ENCODE measurements at places on chromosomes 16 and 17.

GRCh38 chr17:39676198-39676819 is 8.1 kb downstream of the PNMT start:
- peak overlapping the region; percentile 21 for H3K4me3 ChIP-seq
- H3K27me3 ChIP-seq, result no peaks in the 10 kb centered on the region
- H3K4me1 ChIP-seq, result peaks cover 65% of the 10 kb centered on the region
- peak overlapping the region; percentile 18 for H3K27ac ChIP-seq
- DNase-seq, result no peak

GRCh38 chr17:4782652-4783051 is 3.5 kb downstream of the VMO1 start:
- DNase-seq, result no peak
- peaks cover 7% of the 10 kb centered on the region for H3K4me1 ChIP-seq
- H3K4me3 ChIP-seq, result no peak overlapping the region
- no peak overlapping the region for H3K27ac ChIP-seq
- peaks cover 21% of the 10 kb centered on the region for H3K27me3 ChIP-seq

DNA sequence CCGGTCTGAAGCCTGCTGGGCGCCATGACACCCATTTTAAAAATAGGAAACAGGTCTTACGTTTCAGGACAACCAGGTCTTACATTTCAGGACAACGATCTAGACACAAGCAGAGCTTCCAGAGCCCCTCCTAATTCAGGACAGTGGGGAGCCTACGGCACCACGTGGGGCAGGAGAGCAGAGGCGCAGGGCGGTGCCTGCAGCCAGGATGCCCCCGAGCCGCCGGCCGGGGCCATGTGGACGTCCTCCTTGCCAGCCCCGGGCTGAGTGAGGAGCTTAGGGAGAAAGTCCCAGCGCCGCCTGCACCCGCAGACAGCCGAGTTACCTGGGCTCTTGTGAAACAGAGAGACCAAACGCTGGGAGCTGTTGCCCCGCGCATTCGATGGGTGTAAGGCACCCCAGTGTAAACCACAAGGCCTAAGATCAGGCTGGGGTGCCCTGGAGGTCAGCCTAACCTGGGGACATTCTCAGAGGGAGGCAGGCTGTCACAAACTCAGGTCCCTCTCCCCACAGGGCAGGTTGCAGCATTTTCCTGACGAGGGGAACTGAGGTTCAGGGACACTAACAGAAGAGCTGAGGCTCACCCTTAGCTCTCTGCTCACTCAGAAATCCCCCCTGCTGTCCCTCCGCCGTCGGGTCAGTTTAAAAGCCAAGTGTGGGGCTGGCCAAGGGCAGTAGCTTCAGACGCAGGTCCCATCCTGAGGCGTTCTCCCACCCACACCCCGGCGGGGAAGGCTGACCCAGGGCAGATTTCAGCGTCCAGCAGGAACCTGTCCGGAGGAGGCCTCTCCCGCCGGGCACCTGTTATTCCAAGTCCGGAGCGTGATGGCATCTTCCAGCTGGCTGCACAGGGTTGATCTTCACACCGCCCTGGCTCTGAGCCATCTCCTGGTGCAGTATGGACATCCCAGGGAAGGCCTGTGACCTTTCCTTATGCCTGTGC is 1.8 kb upstream of the NOTUM start:
- H3K27ac ChIP-seq, result no peak overlapping the region
- H3K27me3 ChIP-seq, result peaks cover 10% of the 10 kb centered on the region
- no peak for DNase-seq
- H3K4me3 ChIP-seq, result no peak overlapping the region
- no peaks in the 10 kb centered on the region for H3K36me3 ChIP-seq

GRCh38 chr17:73901661-73902415 is 257.6 kb upstream of the SDK2 start:
- H3K27me3 ChIP-seq, result peaks cover 19% of the 10 kb centered on the region
- peaks cover 5% of the 10 kb centered on the region for H3K4me1 ChIP-seq

GRCh38 chr17:21132428-21132827 is 5.7 kb downstream of the DHRS7B start:
- no peak for DNase-seq
- H3K27ac ChIP-seq, result no peak overlapping the region
- no peaks in the 10 kb centered on the region for H3K27me3 ChIP-seq
- no peak overlapping the region for H3K4me3 ChIP-seq
- peaks cover 7% of the 10 kb centered on the region for H3K4me1 ChIP-seq
- peaks cover 5% of the 10 kb centered on the region for H3K36me3 ChIP-seq

- H3K27me3 ChIP-seq, result no peaks in the 10 kb centered on the region
- H3K4me1 ChIP-seq, result peaks cover 12% of the 10 kb centered on the region
- H3K27ac ChIP-seq, result peak overlapping the region; percentile 90
- H3K36me3 ChIP-seq, result peaks cover 29% of the 10 kb centered on the region
Measured at GRCh38 chr17:58503866-58504265, 10.6 kb downstream of the MTMR4 start.

DNA sequence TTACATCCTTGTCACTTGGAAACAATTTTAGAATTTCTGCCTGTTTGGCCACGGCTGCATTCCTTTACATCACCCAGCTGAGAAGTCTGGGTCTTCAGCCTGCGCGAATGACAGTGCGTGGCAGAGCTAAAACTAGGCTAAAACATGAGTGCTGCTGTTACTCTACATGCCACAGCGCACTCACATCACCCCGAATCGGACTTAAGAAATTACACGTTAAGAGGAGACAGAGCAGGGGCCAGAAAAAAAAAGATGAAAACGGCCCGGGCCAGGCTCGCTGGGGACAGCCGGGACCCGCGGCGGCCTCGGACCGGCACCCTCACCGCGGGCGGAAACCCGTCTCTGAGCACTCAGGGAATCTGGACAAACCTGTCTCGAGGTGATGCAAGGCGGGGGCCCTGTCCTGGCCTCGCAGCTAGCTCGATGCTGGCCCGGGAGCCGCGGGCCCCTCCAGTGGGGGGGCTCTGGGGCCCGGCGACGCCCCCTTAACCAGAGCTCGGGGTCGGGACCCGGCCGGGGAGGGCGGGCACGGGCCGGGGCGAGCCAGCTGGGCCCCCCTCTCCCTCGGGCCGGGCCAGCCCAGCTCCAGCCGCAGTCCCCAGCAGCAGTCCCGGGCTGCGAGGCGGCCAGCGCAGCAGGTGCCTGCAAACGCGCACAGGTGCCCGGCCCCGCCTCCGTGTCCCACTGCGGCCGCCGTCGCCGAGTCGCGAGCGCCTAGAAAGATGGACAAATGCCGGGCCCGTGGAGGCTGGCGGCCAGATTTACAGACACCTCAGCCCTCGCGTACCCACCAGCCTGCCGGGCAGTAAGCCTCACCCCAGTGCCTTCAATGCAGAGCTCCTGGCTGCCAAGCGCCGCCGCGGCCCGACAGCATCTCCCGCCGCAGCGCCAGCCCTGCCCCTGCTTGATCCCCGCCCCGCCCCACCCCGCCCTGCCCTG is at the start of gene AKTIP:
AKTIP (minus strand) TSS at position 879 of the 939 bp plus-strand sequence. CDS start 2,950 bp downstream, outside the sequence.
- DNase-seq, result peak; percentile 76
- peaks cover 4% of the 10 kb centered on the region for H3K36me3 ChIP-seq
- H3K4me3 ChIP-seq, result peak within 1 kb of the TSS; percentile 92
- peak within 1 kb of the TSS; percentile 86 for H3K27ac ChIP-seq
- no peaks in the 10 kb centered on the region for H3K27me3 ChIP-seq

GRCh38 chr16:35195864-35196216 is 1736.4 kb downstream of the TP53TG3F start:
- no peaks in the 10 kb centered on the region for H3K36me3 ChIP-seq
- no peak for DNase-seq
- H3K27me3 ChIP-seq, result no peaks in the 10 kb centered on the region
- H3K4me1 ChIP-seq, result no peaks in the 10 kb centered on the region
- no peak overlapping the region for H3K27ac ChIP-seq

DNA sequence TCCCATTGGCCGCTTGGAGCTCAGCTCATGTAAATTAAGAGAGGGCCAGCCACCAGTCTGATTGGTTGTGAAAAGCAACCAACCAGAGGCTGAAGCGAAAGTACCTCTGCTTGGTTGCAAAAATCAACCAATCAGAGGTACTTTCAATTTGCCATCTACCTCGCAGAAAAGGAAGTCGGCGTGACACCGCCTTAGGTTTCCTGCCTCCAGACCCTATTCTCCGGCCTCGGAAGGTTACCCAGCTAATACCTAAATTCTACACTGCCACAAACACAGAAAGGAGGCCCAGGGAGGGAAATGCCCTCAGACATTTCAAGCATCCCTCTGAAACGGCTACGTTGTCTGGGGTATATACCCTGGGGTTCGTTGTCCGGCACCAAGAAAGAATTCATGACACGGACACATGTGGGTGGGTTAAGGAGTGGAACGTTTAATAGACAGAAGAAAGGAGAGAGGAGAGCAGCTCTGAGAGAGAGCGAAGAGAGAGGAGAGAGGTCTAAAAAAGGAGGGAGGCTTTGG is 481.3 kb downstream of the TMEM114 start:
- no peak overlapping the region for H3K4me3 ChIP-seq
- no peaks in the 10 kb centered on the region for H3K27me3 ChIP-seq
- no peak for DNase-seq
- H3K36me3 ChIP-seq, result peaks cover 2% of the 10 kb centered on the region
- no peaks in the 10 kb centered on the region for H3K4me1 ChIP-seq

- no peak overlapping the region for H3K27ac ChIP-seq
- H3K4me3 ChIP-seq, result no peak overlapping the region
- DNase-seq, result no peak
- H3K4me1 ChIP-seq, result no peaks in the 10 kb centered on the region
- no peaks in the 10 kb centered on the region for H3K36me3 ChIP-seq
- peaks cover 4% of the 10 kb centered on the region for H3K27me3 ChIP-seq
Measured at GRCh38 chr16:79348521-79349306, 251.8 kb downstream of the MAF start.

DNA sequence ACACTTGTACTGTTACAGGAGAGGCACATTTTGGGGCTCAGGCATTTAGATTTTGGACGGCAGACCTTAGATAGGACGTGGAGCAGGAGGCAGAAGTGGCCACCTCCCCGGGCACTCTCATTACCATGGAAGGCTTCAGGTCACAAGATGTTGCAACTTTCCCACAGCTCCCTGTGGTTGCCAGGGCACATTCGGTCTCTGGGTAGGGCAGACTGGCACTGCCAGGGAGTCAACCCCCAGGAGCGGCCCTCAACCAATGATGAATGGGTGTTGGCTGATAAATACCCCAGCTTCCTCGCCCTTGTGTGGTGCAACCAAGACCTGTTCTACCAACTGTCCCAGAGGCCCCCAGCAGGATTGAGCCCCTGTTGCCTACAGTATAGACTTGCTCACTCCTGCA is 11.2 kb downstream of the NAGPA start:
- peaks cover 2% of the 10 kb centered on the region for H3K36me3 ChIP-seq
- DNase-seq, result no peak
- H3K4me3 ChIP-seq, result no peak overlapping the region
- no peak overlapping the region for H3K27ac ChIP-seq

DNA sequence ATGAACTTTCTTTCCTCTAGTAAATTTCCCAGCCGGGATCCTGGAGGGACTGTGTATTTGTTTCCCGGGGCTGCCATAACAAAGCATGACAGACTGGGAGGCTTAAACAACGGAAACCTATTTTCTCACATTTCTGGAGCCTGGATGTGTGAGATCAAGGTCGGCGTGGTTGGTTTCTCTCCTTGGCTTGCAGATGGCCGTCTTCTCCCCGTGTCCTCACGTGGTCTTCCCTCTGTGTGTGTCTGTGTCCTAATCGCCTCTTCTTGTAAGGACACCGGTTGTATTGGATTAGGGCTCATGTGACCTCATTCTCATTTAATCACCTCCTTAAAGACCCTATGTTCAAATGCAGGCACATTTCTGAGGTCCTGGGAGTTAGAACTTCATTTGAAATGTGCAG is 22.0 kb upstream of the USP10 start:
- no peak overlapping the region for H3K4me3 ChIP-seq
- no peak overlapping the region for H3K27ac ChIP-seq
- no peak for DNase-seq
- peaks cover 2% of the 10 kb centered on the region for H3K4me1 ChIP-seq

DNA sequence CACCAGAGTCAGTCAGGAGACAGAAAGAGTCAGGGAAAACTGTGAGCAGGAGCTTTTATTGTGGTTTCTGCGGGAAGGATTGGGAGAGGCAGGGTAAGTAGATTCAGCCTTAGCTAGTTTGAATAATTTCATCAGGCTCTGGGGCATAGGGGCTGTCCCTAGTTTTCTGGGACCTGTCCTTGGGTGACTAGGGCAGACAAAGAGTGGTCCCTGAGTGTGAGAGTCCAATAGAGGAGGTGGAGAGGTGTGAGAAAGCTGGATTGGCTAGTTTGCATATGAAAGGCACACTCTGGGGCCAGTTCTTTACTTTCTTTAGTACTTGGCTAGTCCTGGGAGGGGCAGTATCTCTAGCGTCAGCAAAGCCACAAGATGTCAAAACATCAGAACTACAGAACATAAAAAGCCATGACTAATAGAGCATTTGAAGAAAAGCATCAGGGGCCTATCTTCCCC is 255.6 kb downstream of the HS3ST3A1 start:
- H3K4me3 ChIP-seq, result no peak overlapping the region
- H3K36me3 ChIP-seq, result no peaks in the 10 kb centered on the region
- DNase-seq, result no peak
- no peak overlapping the region for H3K27ac ChIP-seq
- H3K27me3 ChIP-seq, result no peaks in the 10 kb centered on the region

DNA sequence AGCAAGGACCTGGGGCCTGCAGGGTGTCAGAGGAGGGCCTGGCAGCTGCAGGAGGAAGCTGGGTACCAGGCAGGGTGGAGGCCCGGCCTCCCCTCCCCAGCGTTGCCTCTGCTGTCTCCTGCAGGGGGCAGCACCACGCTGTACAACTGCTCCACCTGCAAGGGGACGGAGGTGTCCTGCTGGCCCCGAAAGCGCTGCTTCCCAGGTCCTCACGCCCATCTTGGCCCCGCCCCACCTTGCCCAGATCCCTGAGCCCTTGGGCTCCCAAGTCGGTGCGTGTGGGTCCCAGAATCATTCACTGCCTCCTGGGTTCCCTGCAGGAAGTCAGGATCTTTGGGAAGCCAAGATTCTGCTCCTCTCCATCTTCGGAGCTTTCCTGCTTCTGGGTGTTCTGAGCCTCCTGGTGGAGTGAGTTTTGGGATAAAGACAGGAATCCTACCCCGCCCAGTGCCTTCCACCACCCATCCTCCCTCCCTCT is 1.2 kb downstream of the TMEM95 start:
- no peaks in the 10 kb centered on the region for H3K27me3 ChIP-seq
- no peak overlapping the region for H3K27ac ChIP-seq
- no peaks in the 10 kb centered on the region for H3K36me3 ChIP-seq
- peaks cover 20% of the 10 kb centered on the region for H3K4me1 ChIP-seq
- H3K4me3 ChIP-seq, result no peak overlapping the region
- peak; percentile 88 for DNase-seq

DNA sequence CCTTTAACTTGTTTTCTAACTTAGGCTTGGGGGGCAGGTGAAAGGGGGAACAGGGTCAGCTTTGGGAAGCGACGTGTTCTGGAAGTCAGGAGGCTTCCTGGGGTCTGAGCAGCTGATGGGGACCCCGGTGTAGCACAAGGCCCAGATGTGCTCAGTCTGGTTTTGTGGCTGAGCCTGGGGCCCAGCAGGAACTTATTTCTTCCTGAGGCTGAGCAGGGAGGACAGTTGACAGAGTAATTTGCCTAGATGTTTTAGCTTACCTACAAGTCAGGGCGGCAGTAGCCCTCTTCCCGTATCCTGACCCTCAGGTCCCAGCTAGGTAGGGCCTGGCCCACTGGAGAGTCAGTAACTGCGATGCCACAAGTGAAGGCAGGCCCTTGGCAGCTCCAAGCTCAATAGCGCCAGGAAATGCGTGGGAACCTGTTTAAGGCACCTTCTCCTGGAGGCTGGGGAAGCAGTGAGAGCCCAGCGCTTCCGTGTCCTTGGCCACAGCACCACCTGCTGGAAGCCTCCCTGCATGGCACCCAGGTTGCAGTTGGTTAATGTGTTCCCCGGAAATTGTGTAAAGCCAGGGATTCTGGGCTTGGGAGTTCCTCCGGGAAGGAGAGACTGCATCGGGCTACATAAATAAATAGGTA is 5.2 kb downstream of the CCR7 start:
- H3K27me3 ChIP-seq, result no peaks in the 10 kb centered on the region
- H3K4me3 ChIP-seq, result peak overlapping the region; percentile 89
- H3K36me3 ChIP-seq, result peaks cover 21% of the 10 kb centered on the region
- H3K27ac ChIP-seq, result peak overlapping the region; percentile 97
- peak; percentile 82 for DNase-seq
- peaks cover 43% of the 10 kb centered on the region for H3K4me1 ChIP-seq
